ENCODE measurements at places on chromosomes 1 and 21.

DNA sequence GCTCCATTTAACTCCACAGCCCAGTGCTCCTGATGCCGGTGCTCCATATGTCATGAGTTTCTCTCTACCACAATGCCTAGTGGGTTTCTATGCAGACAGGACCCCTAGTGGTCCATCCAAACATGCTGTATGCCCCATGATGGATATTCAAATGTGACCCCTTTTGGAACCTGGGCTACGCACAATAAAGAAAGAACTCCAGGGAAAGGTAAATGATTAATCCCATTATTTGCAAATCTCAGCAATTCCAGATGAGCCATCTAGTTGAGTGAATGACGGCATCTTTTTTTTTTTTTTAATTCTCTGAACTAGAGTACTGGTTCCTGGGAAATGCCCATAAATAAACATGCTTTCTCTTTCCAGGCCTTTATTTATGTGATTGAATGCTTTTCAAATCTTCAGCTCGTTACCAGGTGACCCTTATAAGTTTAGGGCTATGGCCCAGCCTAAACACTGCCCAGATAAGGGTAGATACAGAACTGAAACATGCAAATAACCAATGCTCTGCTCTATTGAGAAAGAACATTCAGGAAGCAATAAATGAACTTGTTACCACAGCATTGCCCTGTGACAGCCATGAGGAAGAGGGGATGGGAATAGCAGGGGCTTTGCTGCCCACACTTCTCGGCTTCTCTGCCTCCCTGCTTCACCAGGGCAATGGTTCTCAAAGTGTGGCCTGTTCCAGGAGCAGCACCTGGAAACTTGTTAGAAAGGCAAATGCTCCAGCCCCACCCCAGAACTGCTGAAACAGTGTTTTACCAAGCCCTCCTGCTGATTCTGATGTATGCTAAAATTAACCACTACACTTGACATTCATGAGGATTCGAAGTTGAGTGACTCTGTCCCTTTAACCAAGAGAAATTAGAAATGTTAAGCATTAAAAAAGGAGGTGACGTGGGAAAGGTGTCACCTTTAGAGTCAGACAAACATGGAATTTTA, 151.7 kb downstream of the SEC16B start:
- no peak for DNase-seq

- peak; percentile 72 for DNase-seq
These were observed 48.0 kb downstream of the TOR3A start for GRCh38 chr1:179129702-179130473.

DNA sequence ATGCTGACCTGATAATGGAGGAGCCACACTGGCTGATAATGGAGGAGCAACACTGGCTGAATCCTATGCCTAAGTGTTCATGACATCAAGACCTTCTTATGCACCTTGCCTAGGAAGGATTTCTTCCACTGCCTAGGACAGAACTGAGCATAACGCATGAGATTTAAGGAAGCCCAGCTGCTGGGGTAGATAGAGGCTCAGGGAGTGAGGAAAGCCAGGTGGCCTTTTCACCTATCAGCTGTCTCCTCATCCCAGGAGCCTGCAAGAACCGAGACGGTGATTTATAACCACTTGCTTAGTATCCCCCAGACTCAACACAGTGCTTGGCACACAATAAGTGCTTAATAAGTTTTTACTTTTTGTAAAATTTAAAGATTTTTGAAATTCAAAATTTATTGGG, 7.4 kb upstream of the CTBS start:
- no peak for DNase-seq

DNA sequence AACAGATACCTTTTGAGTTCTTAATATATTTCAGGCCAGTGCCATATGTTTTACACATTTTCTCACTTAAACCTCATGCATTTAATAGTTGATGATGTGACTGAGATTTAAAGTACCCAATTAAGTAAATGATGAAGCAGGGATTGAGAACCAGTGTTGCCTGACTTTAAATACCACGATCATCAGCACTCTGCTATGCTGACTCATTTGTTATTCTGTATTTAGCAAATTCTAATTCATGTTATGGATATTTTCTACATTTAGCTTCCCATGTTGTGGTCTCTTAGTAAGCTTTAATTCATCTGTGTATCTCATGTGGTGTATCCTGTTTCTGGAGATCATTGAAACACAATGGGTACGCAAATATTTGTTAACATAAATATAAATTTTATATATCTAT, 363.0 kb downstream of the PTBP2 start:
- DNase-seq: no peak

GRCh38 chr1:164163289-164163849, 395.6 kb upstream of the PBX1 start:
- no peak for DNase-seq

- no peak for DNase-seq
These were observed 92.3 kb upstream of the BACE2 start for GRCh38 chr21:41075656-41076055.

DNA sequence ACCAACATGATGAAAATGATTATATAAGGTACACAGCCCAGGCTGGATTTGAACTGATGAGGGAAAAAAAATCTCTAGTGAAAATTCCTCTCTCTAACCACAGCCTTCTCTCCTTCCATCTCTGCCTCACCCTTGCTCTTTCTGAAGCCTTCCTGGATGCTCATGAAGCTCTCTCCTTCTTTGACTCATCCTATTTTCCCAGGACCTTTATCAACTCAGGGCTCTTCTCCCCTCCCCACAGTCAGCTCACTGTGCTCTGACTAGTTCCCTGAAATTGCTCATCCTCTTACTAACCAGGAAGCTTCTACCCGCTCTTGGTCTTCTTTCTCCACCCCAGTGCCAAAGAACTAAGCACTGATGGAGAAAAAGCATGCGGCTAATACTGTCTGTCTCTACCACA, 46.4 kb upstream of the ERG start:
- DNase-seq: no peak

GRCh38 chr1:41086921-41087320, 65.4 kb upstream of the SLFNL1 start:
- DNase-seq: no peak

DNA sequence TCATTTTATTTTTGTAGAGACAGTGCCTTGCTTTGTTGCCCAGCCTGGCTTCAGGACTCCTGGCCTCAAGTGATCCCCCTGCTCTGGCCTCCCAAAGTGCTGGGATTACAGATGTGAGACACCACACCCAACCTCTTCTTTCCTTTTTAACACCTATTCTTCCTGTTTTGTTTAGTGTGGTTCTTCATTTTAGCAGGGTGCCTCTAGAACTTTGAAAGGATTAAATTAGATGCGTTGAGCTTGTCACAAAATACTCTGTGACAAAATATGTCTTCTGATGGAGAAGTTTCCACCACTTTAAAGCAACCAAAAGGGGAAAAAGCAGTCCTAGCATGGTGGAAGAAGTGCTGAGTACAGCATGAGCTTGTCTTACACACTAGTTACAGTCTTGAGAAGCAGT, 42.0 kb downstream of the CDC14A start:
- DNase-seq: no peak

- DNase-seq: no peak
These were observed 2.9 kb upstream of the FOXO6 start for GRCh38 chr1:41358131-41359021.

DNA sequence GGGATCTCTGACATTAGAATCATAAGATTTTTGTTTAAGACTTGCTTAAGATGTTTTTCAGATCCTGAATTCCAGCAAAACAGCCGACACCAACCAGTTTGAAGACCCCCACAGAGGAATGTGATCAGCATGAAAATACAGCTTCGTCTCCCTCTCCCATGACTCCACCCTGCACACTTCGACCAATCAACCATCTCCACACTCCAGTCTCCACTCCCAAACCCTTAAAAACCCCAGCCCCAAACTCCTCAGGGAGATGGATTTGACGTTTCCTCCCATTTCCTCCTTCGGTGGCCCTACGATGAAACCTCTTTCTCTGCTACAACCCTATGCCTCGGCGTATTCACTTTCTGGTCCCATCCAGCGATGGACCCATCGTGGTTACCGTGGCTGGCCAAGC, 30.1 kb upstream of the KIF26B start:
- DNase-seq: no peak

- DNase-seq: no peak
These were observed 20.5 kb downstream of the HSPG2 start for GRCh38 chr1:21916447-21917238.

- DNase-seq: no peak
These were observed at the start of gene RGS5 for GRCh38 chr1:163202833-163203451. TSS of gene RGS5 (minus strand) at chr1:163202916. CDS start at chr1:163202835, 81 bp downstream.

- peak; percentile 11 for DNase-seq
These were observed at the start of gene GJA5 for GRCh38 chr1:147760481-147761260. TSS of gene GJA5 (minus strand) at chr1:147760602. CDS start at chr1:147759238, 1,364 bp downstream.

- DNase-seq: peak; percentile 90
These were observed 7.2 kb upstream of the SEMA4A start for GRCh38 chr1:156146020-156146768.

- DNase-seq: peak; percentile 47
These were observed 491.2 kb upstream of the ZRANB2 start for GRCh38 chr1:71572038-71572437.

GRCh38 chr1:98112626-98113025, 191.8 kb upstream of the DPYD start:
- no peak for DNase-seq

- DNase-seq: peak; percentile 76
These were observed 1.4 kb downstream of the SLC22A15 start for GRCh38 chr1:115977499-115978258.

DNA sequence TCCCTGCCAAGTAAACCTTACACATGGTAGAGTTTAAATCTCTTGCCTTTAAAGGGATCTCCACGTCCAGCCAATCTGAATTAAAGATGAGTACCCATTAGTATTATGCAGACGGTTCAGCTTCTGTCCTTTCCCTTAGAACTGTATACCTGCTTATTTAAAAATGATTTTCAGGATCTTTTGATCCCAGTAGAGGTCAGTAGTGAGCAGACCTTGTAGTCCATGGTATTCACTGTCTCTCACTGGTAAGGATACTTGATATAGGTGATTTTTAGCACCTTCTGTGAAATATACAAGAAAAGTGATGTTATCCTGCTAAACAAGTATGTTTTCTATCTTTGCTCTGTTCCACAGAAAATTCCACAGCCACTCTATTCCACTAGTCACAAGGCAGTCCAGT, 1211.6 kb upstream of the ADGRL4 start:
- peak; percentile 24 for DNase-seq

DNA sequence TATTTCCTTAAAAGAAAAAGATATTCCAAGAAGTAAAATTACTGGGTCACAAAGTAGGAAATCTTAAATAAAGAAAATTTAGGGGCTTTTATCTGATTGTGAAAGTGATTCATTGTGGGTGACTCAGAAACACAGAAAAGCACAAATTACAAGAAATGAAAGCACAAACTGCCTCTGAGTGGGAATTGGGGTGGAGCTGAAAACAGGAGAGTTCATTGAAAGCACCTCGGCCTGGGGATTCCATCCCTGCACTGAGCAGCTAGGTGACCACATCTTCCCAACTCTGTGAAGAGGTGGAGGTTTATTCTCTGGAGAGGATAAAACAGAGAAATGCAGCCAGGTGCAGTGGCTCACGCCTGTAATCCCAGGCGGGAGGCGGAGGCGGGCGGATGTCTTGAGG, 7.4 kb downstream of the GJA4 start:
- DNase-seq: no peak

GRCh38 chr1:54949053-54949452, 31.4 kb upstream of the TMEM61 start:
- no peak for DNase-seq

DNA sequence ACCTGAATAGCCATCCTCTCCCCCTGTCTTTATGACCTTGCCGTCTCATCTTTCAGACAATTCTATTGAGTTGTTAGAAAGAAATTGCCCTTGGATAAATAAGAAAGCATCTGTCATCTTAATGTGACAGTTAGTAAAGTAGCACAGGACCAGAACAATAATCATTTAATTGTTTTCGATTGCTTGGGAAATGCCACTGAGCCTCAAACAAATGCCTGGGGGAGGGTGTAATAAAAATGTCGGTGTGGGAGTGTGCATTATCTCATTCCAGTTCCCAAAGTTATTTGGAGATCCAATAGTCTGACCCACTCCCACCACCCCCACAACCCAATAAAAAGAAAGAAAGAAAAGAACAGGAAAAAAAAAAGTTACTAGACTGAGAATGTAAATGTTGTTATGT, 509.3 kb upstream of the LRRC7 start:
- no peak for DNase-seq

- no peak for DNase-seq
These were observed 10.1 kb downstream of the FAM131C start for GRCh38 chr1:16063226-16063829.

- no peak for DNase-seq
These were observed 14.7 kb downstream of the RHEX start for GRCh38 chr1:206067486-206068227.

- DNase-seq: no peak
These were observed 18.9 kb upstream of the ZFP69B start for GRCh38 chr1:40431385-40431784.

GRCh38 chr1:185441605-185442004, 124.6 kb upstream of the IVNS1ABP start:
- DNase-seq: peak; percentile 50

DNA sequence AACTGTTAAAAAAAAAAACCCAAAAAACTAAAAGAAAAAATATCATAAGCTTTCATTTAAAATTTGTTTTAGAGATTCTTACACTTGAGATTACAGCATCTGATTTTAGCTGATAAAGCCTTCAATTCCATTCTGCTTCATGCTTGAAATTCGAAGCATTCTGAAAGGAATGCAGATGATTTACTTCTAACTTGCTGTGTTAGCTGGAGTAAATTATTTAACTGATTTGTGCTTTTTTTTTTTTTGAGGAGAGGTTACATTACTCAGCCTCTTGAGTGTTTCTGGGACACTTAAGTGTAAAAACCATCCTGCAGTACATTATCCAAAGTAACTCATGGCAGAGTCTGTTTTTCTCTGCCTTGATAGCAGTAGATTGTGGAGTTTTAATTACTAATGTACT, 4.5 kb upstream of the TRIM67 start:
- no peak for DNase-seq

DNA sequence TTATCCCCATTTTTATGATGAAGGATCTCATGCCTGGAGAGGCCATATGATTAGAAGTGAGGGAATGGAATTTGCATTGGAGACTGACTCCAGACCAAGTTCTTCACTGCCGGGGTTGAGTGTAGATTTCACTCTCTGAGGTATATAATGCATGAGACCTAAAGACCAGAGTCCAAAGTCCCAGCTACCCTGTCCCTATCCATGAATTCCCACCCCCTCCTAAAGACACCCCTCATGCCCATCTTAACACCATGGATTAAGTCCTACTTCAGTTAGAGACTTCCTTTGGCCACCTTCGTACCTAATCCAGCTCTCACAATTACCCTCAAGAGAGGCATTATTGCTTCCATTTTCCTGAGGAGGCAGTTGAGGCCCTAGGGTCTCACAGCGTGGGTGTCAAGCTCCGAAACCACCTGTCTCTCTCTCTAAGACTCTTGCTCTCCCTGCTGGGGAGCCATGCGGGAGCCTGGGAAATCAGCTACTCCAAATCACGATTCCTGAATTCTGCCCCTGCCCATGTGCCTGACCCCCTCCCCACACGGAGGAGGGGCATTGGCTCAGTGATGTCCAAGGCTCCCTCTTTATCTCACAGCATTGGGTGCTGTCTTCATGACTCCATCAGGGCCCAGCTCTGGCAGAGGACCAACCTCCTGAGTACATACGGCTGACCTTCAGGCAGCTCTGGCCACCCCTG, 11.7 kb upstream of the FOXO6 start:
- no peak for DNase-seq

- DNase-seq: no peak
These were observed 93.0 kb downstream of the ODF2L start for GRCh38 chr1:86303041-86303690.

- DNase-seq: no peak
These were observed 118.0 kb upstream of the MARK1 start for GRCh38 chr1:220409771-220410595.
